ENCODE measurements at places on chromosomes 12 and 14.

DNA sequence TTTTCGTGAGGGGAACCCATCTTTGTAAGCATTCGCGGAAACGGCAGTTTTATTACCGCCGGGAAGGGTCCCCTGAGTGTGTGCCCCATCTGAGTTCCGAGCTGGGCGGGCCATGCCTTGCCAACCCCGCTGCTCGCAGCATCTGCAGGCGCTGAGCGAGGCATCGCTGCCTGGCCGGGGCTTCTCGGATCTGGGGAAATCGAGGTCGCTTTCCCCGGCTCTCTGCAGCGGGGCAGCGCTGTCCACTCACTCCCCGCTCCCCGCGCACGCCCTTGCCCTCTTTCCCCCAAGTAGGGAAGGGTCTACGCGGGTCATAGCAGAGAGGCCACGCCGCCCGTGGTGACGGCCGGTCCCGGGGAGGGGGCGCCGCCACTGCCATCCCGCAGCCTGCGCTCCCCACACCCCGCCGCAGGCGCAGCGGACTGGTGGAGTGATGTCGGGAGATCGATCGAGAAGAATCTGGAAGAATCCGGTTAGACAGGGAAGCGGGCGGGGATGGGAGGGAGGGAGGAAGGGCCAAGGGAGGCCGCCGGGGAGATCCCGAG is 507 bp upstream of the FKBP4 start:
- DNase-seq, result no peak

DNA sequence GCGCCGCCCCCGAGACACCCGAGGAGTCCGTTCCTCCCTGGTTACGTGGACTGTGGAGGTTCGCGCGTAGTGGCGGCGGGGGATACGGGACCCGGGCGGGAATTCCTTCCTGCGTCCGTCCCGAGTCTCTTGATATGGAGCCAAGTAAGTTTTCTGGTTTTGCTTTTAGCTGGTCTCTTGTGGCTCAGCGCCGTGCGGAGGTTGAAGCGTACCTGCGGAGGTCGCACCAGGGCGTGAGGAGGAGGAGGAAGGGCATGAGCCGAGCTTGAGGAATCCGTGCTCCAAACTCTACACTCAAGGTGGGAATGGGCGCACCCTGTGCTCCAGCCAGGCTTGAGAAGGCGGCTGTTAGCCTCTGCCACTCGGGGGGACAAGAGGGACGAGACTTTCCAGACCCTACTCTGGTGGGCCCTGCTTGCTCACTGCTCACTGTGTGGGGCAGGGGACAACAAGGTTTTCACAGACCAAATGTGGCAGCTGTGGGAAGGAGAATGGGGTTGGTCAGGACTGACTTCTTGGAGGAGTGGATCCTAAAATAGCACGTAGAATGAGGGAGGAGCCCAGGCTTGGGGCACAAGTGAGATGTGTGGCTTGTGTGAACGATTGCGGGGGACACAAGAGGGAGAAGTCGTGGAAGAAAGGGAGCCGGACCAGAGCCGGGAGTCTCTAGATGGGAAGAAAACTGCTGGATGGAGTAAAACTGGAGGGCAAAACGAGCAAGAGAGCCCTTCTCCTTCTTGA is 577 bp downstream of the ATG101 start:
- DNase-seq, result no peak

GRCh38 chr12:113850309-113851056 is 115.6 kb downstream of the RBM19 start:
- no peak for DNase-seq

DNA sequence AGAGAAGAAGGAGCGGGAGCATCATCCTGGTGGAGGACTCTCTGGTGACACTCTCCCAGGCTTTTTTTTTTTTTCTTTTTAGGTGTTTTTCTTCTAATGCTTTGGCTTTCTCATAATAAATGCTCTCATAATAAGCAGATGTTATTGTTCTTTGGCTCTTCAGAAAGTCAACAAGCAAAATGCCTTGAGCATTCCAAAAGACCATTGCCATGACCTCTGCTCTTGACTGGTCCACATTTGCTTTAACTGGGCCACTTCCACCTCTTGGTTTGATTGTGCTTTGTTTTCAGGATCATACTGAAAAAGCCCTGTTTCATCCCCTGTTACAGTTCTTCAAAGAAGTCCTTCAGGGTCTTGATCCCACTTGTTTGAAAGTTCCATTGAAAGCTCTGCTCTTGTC is 36.9 kb downstream of the CRACR2A start:
- DNase-seq, result no peak

- DNase-seq, result no peak
These were observed 249.9 kb downstream of the SLC15A4 start for GRCh38 chr12:128573907-128574306.

GRCh38 chr12:124352839-124353238 is 57.9 kb downstream of the RFLNA start:
- DNase-seq, result no peak

DNA sequence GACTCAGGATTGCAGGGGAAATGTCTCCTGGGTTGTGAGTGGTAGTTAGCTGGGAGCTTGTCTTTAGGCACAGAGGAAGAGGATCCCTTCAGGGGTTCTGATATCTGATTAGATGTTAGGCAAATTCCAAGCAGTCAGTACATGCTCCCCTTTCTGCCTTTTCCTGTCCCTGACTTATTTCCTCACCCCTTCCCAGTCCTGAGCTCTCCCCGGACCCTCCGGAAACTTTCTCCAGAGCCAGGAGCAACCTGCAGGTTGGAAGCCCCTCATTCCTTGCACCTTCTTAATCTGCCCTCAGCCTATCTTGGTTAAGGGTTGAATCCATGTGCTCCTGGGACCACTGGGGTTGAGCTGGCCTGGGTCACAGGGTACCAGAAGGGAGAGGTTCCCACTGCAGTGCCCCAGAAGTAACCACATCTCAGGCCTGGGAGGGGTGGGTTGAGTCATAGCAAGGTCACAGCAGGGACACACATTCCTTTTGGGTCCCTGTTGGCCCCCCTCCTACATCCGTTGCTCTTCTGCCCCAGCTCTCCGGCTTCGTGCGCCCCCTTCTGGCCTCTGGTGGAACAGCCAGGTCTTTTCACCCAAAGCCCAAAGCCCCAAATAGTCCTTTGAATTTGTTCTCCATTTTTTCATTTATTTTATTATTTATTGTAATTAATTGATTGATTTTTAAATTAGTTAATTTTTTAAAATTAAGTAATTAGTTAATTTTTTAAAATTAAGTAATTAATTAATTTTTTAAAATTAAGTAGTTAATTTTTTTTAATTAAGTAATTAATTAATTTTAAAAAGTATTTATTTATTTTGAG is 1.8 kb downstream of the IGFBP6 start:
- DNase-seq, result peak; percentile 87

- no peak for DNase-seq
These were observed 463.4 kb downstream of the LRFN5 start for GRCh38 chr14:42070031-42070430.

DNA sequence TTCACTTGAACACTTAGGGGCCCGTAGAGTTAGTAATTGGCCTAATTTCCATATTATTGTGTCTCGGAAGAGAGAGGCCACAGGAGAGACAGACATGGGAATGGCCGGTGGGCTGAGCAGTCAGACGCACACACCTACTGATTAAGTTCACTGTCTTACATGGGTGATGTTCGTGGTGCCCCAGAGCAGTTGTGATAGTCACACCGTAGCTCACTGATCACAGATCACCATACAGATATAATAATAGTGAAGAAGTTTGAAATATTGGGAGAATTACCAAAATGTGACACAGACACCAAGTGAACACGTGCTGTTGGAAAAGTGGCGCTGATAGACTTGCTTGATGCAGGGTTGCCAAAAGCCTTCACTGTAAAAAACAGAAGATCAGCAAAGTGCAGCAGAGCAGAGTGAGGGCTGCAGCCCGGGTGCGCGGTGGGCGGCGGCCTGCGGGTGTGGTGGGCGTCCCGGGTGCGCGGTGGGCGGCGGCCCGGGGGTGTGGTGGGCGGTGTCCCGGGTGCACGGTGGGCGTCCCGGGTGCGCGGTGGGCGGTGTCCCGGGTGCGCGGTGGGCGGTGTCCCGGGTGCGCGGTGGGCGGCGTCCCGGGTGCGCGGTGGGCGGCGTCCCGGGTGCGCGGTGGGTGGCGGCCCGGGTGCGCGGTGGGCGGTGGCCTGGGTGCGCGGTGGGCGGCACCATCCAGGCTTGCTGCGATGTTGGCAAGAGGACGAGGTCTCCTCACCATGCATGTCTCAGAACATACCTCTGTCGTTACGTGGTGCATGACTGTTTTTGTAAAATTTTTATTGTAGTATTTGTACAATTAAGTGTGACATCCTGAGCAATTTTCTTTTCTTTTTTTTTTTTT is 34.3 kb upstream of the TEX22 start:
- DNase-seq, result peak; percentile 46

DNA sequence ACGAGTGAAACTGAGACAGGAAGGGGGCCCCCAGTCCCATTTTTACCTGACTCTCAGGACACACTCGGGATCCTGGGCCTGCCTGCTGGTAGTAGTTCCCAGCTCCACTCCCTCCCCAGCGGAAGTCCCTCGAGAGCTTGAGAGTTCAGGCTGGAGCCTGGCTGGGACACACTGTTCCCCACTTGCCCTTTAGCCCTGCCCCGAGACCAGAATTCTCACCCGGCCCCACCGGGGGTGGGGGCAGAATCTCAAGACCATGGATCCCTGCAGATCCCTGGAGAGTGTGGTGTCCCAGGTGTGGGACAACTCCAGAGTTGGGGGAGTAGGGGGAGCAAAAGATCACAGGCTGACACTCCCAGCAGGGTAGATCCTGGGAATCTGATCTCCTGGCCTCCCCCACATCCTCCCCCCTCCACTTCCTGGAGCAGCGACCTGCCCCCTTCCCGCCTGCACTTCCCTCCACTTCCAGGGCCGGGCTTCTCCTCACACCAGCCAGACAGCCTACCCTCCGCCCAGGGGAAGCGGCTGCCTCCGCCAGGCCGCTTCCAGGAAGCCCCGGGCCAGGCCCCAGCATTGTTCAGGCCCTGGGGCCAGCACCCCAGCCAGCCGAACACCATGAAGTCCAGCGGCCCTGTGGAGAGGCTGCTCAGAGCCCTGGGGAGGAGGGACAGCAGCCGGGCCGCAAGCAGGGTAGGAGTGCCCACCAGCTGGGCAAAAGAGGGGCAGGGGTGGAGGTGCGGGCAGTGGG is at the start of gene TNS2:
TSS of gene TNS2 (plus strand) at position 495 of the 748 bp plus-strand sequence. CDS start at position 616, 121 bp downstream.
- DNase-seq, result no peak

DNA sequence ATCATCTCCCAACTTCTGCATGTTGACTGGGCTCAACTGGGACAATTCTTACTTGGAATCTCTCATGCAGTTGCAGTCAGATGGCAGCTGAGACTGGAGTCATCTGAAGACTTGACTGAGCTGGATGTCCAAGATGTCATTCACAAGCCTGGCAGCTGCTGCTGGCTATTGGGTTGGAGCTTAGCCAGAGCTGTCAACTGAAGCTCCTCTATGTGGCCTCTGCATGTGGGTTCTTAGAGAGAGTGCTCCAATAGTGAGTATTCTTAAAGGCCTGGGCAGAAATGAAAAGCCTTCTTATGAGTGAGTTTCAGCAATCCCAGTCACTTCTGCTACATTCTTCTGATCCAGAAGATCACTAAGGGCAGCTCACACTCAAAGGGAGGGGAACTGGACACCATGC is 440.9 kb downstream of the LRIG3 start:
- DNase-seq, result no peak

GRCh38 chr14:23034498-23035302 is at the start of gene PSMB5:
Gene PSMB5, minus strand, starts transcription at chr14:23034900. Its CDS starts 19 bp downstream, at chr14:23034881.
- DNase-seq, result peak; percentile 89

DNA sequence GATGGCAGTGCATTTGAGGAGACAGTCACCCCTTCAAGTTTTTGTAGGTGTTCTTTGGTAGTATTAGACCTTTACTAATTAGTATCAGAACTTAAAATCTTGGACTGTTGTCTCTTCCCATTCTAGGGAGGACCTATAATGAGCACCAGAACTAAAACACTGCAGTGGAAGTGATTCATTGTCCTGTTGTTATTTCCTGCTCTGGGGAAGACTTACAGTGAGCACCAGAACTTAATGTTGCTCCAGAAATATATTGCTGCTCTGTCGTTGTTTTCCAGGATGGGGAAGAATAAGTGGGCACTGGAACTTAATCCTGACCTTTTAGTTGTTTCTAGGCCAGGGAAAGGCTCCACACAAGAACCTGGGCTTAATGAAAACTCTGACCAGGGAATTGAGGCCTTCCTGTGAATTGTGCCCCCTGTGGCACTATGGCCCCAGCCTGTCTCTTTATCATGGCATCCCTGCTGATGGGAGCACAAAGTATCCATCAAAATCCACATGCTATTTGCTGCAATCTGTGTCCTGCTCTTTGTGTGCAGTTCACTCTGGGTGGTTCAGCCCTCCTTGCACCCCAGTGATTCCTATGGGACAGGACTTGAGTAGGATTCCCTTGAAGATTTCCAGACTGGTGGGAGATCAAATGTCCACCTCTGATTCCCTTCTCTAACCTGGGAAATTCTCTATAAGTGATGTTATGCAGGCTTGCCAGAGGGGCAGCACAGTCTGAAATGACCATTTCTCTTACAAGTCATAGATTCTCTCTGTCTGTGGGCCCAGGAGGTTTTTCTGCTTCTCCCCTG is 175.8 kb downstream of the PAWR start:
- DNase-seq, result no peak

DNA sequence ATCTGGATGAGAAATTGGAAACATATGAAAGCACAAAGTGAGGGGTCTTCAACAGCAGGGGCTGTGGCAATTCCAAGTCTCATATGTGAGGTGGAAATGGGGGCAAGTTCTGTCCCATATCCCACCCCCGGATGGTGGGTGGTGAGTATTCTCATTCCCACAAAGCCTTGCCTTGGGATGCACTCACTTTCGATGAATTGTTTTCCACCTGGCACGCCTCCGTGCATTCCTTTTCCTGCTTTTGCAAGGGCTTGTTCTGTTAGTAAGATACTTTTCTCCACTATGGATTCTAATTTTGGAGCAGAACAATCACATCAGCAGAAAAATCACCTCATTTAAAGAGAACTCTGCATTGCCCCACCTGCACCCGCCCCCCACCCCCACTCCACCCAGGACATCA is 3.1 kb downstream of the LACRT start:
- no peak for DNase-seq

- no peak for DNase-seq
These were observed 49.3 kb downstream of the KSR2 start for GRCh38 chr12:117919479-117919878.

- no peak for DNase-seq
These were observed 397.7 kb upstream of the PRICKLE1 start for GRCh38 chr12:42987216-42987650.

DNA sequence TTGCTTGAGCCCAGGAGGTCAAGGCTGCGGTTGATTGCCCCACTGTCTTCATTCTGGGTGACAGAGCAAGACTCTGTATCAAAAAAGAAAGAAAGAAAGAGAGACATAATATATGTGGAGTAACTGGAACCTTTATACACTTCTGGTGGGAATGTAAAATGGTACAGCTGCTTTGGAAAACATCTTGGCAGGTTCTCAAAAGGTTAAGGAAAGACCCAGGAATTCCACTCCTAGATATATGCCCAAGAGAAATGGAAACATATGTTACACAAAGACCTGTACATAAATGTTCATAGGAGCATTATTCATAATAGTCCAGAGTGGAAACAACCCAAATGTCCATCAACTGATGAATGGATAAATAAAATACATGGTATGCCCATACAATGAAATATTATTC is 7.2 kb downstream of the RBMS2 start:
- no peak for DNase-seq

GRCh38 chr14:57498659-57499058 is 5.0 kb upstream of the CCDC198 start:
- no peak for DNase-seq

Measured in T-cell (primary cell).